ENCODE measurements at places on chromosomes 13 and 19. TPM values are rescaled to one million over a fixed set of nuclear protein-coding genes. Genes with fewer than 3 reads are reported as not detected.

DNA sequence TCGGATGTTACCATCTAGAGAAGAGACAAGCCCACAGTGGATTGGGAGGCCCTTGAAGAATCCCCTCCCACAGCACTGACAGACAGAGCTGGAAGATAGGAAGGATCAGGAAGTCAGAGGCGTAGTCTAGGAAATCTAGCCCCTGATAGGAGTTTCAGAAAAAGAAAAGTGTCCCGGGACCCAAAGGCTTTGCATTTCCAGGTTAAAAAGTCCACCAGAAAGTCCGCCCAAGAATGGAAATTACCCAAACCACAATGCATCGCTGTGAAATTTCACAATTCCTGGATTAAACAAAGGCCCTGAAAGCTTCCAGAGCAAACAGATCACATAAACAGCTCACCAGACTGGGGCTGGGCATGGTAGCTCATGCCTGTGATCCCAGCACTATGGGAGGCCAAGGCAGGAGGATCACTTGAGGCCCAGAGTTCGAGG, 146.9 kb downstream of the KDM4B start:
- DNase-seq, result no peak

ELSPBP1 gene
- total RNA-seq, result not detected

DNA sequence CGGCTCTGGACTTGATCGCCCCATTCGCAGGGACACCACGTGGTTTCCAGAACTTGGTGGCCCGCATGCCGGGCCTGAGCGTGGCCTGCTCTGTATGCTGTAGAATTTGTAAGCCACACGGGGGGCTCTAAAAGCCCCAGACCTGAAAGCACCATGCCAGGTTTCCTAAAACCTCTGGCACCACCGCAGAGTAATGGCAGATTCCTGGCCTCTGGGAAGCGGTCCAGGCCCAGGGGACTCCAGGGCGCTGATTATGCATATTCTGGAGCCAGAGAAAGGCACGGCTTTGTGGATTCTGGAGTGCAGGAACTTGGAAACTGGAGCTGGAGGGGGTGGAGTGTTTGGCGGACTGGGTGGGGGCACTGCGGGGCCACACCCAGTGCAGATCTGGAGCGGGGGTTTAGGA, 3.7 kb downstream of the FTL start:
- no peak for DNase-seq

DNA sequence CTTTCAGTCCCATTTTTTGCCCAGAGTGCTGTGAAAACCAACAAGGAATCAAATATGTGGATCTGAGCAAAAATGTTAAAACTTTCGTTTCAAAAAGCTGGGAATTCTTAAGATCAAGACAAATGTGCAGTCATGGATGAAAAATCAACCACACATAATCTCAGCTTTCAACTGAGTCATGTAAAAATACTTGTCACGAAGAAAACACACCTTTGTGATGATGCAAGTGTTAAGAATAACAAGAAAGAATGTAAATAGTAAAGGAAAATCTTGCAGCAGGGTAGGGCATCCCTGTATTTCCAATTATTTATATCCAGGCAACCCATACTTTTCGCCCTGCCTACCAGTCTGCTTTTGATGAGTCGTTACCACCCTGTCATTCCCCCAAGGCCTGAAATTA, 27.4 kb upstream of the DCLK1 start:
- DNase-seq, result no peak

GRCh38 chr13:60654415-60654814, 257.4 kb downstream of the TDRD3 start:
- DNase-seq, result no peak

ZNF433 gene
- 0.25 TPM for total RNA-seq

RYR1 gene
- 2.6 TPM for total RNA-seq

- DNase-seq, result no peak
Measured at GRCh38 chr13:26548205-26548765, 9.2 kb upstream of the WASF3 start.

- no peak for DNase-seq
Measured at GRCh38 chr19:55491546-55492360, 3.5 kb downstream of the SSC5D start.

DNA sequence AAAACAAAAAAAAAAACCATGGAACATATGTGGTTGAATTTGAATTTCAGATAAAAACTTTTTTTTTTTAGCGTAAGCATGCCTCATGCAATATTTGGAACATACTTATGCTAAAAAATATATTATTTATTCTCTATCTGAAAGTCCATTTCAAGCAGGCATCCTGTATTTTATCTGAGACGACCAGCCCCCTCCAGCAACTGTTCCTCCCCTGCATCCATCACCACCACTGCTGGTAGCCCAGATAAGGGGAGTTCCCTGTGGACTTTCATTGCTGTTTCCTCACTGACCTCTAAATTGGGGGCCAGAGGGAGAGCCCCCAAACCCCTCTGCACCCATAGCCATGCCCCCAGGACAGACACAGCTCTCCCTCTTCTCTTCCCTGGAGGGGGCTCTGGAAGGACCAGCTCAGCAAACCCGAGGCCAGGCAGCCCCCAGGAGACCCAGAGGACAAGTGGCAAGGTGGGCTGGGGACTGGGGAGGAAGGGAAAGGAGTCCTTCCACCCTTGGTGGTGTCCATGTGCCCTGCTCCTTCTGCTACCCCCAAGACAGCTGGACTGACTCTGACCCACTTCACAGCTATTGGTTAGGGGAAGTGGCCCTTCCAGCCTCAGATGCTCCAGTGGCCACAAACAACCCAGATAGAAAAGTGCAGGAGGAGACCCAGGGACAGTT, 6.6 kb upstream of the SIGLEC12 start:
- DNase-seq, result no peak

PABPC3 gene
- 0.88 TPM for total RNA-seq

DNA sequence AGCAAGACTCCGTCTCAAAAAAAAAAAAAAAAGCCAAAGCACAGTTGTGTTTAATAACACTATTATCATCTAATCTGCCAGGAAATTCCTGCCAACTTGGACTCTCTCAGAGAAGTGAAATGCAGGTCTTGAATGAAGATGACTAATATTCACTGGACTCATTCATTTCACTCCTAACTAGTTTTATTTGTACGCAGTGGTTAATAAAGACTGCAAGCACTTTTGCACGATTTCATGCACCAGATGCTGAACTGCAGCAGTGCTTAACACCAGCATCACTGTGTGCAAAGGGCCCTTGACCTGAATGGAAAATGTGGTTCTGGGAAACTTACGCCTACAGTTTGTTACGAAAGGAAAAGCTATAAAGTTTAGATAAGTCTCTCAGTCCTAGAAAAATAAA, 63.3 kb downstream of the DHRS12 start:
- DNase-seq, result no peak

DNA sequence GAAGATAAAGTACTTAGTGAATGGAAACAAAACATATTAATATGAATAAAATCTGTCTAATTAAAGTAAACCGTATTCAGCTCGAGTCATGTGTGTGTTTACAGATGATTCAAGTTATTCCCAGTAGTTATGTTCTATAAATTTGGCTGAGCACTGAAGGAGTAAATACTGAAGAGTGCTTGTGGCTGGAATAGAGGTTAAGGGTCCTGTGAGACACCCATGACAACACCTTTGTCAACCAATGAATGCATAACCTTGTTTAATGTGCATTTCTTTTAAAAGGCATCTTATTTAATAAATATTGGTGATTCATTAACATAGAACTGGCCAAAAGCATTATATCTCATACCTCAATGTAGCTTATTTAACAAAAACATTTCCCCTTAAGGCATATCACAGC, 577.8 kb upstream of the SLITRK5 start:
- no peak for DNase-seq

- DNase-seq, result no peak
Measured at GRCh38 chr13:21541980-21542379, 62.0 kb downstream of the MICU2 start.

- DNase-seq, result no peak
Measured at GRCh38 chr13:39297664-39298171, 259.5 kb downstream of the NHLRC3 start.

ATCAY gene
- total RNA-seq, result not detected

DNA sequence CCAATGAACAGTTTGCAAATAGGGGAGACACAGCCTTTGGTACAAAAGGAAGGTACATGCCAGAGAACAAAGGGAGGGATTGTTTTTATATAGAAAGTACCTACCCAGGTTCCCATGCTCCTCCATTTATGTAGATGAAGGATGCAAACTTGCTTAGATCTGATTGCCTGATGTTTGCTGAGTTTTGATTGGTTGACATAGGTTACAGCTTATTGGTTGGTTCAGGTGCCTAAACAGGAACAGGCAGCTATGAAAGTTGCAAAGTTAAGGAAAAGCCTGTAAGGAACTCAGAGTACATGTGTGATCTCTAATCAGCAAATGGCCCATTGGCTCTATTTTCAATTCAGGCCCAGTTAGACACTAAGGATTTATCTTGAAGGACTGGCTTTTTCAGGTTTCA, 6.5 kb upstream of the NAA16 start:
- DNase-seq, result no peak

GRCh38 chr19:43739439-43740235, 15.1 kb downstream of the SMG9 start:
- no peak for DNase-seq

PLIN4 gene
- not detected for total RNA-seq

DNA sequence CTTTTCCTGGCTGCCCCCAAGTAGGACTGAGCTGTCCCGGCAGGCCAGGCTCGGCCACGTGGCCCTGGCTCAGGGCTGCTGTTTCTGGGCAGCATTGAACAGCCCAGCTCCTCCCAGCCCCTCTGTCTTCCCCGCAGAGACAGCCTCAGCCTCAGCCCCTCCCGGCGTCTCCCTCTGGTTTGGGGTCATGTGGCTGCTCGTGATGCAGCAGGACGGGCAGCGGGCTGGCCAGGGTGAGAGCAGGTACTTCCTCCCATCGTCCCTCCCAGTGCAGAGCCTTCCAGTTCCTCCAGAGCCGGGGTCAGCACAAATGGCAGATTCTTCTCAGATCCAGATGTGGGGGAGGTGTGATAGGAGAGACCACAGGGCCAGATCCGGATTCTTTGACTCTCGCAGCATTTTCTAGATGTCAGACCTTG, 114.6 kb downstream of the KDM4B start:
- DNase-seq, result no peak
